ENCODE measurements at places on chromosomes 2 and 18. TPM values are rescaled to one million over a fixed set of nuclear protein-coding genes. Genes with fewer than 3 reads are reported as not detected.
A peak's percentile ranks its signal among the peaks of the same experiment; 100 is the strongest.

DNA sequence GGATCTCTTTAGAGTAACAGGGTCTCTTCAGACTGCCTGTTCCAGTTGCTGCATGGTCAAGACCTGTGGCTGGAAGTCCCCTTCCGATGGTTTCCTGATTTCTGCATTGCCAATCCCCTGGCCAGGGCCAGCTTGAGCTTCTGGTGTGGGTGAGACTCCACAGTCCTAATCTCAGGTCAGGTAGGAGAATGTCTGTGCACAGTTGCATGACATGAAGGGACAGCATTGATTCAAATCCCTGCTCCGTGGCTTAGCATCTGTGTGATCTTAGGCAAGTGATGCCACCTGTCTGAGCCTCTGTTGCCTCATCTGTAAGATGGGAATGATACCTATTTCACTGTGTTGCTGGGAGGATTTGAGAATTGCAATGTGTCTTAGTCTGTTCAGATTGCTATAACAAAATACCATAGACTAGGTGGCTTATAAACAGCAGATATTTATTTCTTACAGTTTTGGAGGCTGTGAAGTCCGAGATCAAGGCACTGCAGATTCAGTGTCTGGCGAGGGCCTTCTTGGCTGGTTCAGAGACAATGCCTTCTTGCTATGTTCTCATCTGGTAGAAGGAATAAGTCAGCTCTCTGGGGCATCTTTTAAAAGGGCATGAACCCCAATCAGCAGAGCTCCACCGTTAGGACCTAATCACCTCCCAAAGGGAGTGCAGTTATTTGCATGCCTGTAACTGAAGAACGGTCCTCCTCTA lies 66.2 kb downstream of the ATOH8 start:
- no peak for DNase-seq

DNA sequence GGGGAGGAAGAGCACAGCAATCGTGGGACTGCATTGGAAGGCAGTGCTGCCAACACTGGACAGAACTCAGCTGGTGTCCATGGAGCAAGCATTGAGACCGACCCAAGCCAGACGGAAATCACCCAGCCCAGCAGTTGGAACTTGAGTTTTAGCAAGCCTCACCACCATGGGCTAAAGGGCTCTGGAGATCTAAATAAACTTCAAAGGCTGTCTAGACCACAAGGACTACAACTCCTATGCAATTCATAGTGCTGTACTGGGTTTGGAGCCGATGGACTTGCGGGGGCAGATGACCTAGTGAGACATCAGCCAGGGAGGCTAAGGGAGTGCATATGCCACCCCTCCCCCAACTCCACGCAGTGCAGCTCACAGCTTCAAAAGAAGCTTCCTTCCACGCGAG lies 243.6 kb upstream of the SLC39A10 start:
- DNase-seq: no peak

CHRND gene
- 34.2 TPM for total RNA-seq

COPS8 gene
- total RNA-seq: 105 TPM

- DNase-seq: peak; percentile 66
These were observed 41.8 kb upstream of the TMEM178A start for GRCh38 chr2:39623917-39624316.

ACMSD gene
- not detected for total RNA-seq

- no peak for DNase-seq
These were observed 88.3 kb upstream of the MBOAT2 start for GRCh38 chr2:9091811-9092210.

DNA sequence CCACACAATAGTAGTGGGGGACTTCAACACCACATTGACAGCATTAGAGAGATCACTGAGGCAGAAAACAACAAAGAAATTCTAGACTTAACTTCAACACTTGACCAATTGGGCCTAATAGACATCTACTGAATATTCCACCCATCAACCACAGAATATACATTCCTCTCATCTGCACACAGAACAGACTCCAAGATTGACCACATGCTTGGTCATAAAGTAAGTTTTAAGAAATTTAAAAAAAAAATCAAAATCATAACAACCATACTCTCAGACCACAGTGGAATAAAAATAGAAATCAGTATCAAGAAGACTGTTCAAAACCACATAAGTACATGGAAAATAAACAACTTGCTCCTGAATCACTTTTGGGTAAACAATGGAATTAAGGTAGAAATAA lies 9.0 kb upstream of the FLACC1 start:
- DNase-seq: no peak

GRCh38 chr2:217784996-217785543 lies 217.7 kb downstream of the TNS1 start:
- no peak for DNase-seq

C2orf78 gene
- not detected for total RNA-seq

- peak; percentile 80 for DNase-seq
These were observed 39.6 kb upstream of the BOD1L2 start for GRCh38 chr18:57107140-57107832.

RESP18 gene
- total RNA-seq: not detected

GRCh38 chr2:18545384-18545783 lies 15.1 kb downstream of the RDH14 start:
- DNase-seq: no peak
